ENCODE measurements at places on chromosomes 16 and 17.

DNA sequence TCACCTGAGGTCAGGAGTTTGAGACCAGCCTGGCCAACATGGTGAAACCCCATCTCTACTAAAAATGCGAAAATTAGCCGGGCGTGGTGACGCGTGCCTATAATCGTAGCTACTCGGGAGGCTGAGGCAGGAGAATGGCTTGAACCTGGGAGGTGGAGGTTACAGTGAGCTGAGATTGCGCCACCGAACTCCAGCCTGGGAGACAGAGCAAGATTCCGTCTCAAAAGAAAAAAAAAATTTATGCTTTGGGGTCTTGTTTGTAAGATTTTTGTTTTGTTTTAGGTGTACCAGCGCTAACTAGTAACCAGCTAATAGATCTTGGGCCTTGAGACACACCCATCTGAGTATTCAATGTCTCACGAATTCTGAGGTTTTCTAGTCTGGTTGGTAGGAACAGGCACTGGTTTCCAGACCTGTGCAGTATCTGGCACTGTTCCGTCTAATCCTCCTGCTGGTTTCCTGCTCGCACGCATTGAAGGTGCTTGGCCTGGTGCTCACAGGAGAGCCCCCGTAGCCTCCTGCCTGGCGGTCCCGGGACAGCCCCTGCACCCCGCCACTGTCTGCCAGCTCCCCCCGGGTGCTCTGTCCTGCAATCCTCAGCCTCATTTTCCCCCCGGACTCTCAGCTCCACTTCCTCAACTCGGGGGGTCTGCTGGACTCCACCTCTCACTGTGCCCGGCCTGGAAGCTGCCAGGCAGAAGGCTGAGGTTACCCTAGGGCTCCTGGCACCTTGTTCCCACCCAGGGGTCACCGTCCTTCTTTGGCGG, 10.6 kb upstream of the DUS1L start:
- no peak for DNase-seq

DNA sequence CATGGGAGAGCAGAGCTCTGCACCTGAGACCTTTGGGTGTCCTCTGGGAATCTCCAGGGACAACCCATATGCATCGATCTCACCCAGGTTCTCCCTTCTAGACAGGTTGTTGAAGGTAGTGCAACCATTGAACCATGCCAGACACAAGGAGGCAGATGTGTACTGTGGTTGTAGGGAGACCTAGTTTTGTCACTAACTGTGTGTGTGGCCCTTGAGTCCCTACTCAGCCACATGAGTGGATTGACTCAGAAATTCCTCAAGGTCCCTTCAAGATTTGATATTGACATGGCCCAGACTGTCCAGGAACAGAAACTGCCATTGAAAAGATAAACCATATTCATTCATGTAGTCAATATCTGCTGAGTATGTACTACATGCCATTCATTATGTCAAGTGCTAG, 396.4 kb upstream of the CCL2 start:
- DNase-seq: no peak

GRCh38 chr17:66235377-66235994, 6.3 kb upstream of the APOH start:
- no peak for DNase-seq

GRCh38 chr16:81618661-81619060, 160.4 kb upstream of the PLCG2 start:
- no peak for DNase-seq

GRCh38 chr16:24124291-24124690, 131.8 kb upstream of the CACNG3 start:
- DNase-seq: peak; percentile 13

GRCh38 chr16:30566531-30566930, 5.0 kb downstream of the ZNF688 start:
- no peak for DNase-seq

- DNase-seq: no peak
These were observed 754 bp upstream of the NOXO1 start for GRCh38 chr16:1982013-1982433.

- DNase-seq: no peak
These were observed 170.0 kb downstream of the C16orf78 start for GRCh38 chr16:49543631-49543946.

DNA sequence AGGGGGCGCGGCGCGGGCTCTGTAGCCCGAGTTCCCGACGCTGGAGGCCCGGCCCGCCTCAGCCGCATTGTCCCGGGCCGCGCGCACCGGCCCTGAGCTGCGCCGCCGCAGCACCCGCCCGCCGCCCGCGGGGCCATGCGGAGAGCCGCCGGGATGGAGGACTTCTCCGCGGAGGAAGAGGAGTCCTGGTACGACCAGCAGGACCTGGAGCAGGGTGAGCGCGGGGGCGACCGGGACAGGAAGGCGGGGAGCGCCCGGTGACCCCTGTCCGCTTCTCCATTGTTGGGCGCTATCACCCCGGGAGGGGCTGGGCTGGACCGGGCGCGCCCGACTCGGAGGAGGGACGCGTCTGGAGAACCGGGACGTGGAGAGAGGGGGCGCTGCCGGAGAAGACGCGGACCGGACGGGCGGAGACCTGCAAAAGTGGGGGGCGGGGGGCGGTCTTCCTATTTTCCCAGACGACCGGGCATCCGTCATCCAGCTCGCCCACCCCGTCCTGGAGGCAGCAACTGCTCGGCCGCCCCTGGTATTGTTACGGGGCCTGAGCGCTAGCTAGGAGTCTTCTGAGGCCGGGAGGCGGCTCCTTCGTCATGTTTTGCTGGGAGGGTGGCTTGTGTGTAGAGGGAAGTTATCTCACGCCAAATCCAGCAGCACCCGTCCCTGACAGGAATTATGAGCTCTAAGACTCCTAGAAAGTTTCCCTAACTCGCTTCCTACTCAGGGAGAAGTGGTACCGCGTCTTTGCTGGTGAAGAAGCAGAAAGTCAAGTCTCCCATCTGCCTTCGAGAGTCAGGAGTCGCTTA, 678 bp downstream of the CDR2L start:
- peak; percentile 93 for DNase-seq

- no peak for DNase-seq
These were observed 488 bp downstream of the C17orf113 start for GRCh38 chr17:42049834-42050392.

DNA sequence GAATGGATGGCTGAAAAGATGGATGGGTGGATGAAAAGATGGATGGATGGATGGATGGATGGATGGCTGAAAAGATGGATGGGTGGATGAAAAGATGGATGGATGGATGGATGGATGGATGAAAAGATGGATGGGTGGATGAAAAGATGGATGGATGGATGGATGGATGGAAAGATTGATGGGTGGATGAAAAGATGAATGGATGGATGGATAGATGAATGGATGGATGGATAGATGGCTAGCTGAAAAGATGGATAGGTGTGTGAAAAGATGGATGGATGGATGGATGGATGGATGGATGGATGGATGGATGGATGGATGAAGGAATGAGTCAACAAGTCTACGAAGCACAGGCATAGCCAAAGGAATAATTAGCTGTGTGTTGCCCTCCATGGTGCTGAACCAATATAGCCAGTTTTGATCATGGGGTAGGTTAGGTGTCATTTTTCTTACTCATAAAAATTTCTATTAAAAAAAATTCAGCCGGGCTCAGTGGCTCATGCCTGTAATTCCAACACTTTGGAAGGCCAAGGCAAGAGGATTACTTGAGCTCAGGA, 41.1 kb downstream of the NLRC5 start:
- no peak for DNase-seq

GRCh38 chr16:73714976-73715375, 581.6 kb upstream of the PSMD7 start:
- DNase-seq: no peak

DNA sequence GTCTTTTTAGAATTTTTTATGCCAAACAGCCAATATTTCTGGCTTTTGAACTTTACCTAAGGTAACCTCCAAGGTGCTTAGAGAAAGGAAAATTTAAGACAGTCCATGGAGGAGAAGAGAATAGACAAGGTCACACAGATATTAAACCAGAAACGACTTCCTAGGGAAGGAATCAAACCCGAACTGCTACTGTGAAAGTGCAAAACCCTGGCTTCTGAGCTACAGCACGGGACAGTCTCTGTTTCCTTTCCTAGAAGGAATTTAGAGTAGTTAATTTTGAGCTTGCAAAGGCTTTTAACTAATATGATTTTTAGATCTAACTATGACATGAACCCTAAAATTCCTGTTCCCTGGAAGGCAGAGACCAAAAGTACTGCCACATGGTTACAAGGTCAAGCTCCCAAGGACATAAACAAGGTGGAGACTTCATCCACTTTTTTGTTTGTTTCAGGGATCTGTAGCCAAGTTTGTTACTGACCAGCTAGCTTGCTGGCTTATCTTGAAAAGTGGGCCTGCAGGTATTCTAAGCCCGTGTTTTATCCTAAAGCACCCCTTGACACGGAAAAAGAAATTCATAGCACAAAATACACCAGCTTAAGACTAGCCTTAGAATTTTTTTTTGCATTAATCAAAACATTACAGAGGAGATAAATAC, 188.2 kb downstream of the SPECC1 start:
- no peak for DNase-seq

DNA sequence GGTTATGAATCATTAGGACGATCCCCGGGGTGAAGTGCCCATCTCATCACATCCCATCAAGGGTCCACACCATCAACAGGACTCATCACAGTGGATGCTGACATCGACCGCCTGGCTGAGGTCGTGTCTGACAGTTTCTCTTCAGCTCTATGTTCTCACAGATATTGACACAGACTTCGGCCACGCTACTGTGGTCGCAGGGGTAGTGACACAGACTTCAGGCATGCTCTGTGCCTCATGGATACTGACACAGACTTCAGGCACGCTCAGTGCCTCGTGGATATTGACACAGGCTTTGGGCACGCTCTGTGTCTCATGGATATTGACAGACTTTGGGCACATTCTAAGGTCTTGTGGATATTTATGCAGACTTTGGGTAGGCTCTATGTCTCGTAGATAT, 50.1 kb downstream of the KLHDC4 start:
- DNase-seq: no peak

GRCh38 chr17:68290955-68291835, at the start of the genes ARSG and SLC16A6:
TSS of gene ARSG (plus strand) at chr17:68291495. CDS start at chr17:68307494, 15,999 bp downstream.
TSS of gene SLC16A6 (minus strand) at chr17:68291127. CDS start at chr17:68278320, 12,807 bp downstream.
- DNase-seq: peak; percentile 92

DNA sequence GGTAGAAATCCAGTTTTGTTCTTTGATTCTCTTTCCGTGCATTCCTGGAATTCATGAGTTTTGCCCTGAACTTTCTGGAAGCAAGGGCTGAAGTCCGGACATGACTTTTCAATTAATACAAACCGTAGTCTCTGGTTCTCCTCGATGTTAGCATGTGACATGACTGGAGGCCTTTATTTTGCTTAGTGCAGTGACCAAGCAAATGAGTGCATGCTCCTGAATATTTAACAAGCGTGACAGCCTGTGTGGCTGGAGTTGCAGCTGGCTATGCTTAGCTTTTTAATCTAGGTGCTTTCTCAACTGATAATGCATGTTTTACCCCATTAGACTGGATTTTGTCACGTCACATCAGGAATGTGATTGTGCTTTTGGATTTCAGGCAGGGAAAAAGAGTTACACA, 302.1 kb downstream of the MAP2K6 start:
- no peak for DNase-seq

DNA sequence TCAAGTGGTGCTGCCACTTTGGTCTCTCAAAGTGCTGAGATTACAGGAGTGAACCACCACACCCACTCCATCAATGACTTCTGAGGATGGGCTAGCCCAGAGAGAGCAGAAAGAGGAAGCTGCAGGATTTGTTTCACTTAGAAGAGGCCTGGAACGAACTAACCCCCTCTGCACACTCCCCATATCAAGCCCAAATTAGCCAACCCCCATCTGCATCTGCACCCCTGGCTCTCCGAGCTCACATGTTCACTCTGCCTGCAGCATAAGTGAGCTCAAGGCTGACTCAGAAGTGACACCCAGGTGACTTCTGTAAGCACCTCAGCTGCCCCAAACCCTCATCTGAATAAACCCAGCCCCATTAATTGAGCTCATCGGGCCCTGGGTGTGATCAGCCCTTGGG, 4.8 kb downstream of the SCNN1G start:
- DNase-seq: no peak

DNA sequence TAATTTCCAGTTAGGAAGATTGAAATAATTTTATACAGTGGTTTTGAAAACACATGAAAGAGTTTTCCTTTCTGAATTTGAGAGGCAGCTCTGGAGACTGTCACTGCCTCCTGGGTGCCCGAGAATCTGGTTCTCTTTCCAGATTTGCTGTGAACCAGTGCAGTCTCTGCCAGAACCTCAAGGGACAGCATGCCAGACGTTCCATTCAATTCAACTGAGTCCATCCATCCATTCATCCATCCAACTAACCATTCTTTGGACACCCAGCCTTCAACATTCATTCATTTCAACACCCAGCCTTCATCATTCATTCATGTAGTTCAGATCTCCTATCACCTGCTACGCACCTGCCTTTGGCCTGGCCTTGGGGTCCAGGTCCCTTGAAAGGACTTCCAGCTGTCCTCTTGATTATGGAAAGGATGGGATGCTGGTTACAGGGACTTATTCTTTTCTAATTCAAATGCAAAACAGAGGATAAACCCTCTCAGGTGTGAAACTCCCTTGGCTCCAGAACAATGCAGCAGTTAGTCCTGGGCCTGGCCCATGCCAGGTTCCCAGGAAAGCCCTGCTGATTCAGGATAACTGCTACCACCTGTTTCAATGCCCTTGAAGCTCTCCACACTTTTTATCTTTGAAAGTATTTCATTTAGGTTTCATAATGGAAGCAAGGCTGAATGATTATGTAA, 68.7 kb downstream of the WSCD1 start:
- peak; percentile 93 for DNase-seq

- no peak for DNase-seq
These were observed 8.2 kb upstream of the CDK10 start for GRCh38 chr16:89678258-89678657.

DNA sequence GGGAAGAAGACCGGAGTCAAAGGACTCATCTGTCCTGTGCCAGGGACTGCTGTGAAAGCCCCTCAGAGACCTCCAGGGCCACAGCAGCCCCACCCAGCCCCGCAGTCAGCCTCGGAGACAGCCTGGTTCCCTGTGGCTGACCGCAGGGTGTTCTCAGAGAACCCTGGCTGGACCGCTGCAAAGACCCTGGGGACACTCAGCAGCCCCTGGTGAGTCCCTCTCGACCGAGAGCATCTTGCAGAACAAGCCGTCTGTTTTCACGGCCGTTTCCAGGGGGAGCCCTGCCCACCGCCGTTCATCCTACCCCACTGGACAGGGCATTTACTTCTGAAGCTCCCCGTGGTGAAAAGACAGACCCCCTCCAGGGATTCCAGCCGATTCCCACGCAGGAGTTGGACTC, 10.3 kb downstream of the UBALD1 start:
- peak; percentile 53 for DNase-seq

GRCh38 chr17:61884864-61885263, 21.5 kb upstream of the BRIP1 start:
- no peak for DNase-seq

All from endodermal cell (in vitro differentiated cells).